RPMI7951 (cell line): ENCODE measurements at places on chromosomes 3 and 15. TPM values are rescaled to one million over a fixed set of nuclear protein-coding genes. Genes with fewer than 3 reads are reported as not detected.

The CD200 gene
- 0.49 and 3.4 TPM in 2 replicates for total RNA-seq

The XIRP1 gene
- total RNA-seq: 0.12 TPM in 1 of 2 replicates, not detected in the other

The TUSC7 gene
- not detected in 2 replicates for total RNA-seq

The PCLAF gene
- total RNA-seq: 185 and 229 TPM in 2 replicates

The CHRFAM7A gene
- total RNA-seq: not detected in 2 replicates

The CRABP1 gene
- total RNA-seq: 0.29 TPM in 1 of 2 replicates, not detected in the other

The RPL29 gene
- 1,313 and 1,434 TPM in 2 replicates for total RNA-seq

The GOLGA8S gene
- 0.48 and 0.78 TPM in 2 replicates for total RNA-seq

The ZKSCAN7 gene
- total RNA-seq: 3.6 and 5.8 TPM in 2 replicates

The CTXN2 gene
- not detected in 2 replicates for total RNA-seq

The ZNF619 gene
- total RNA-seq: 6.3 and 7.6 TPM in 2 replicates

The CLDN18 gene
- not detected in 2 replicates for total RNA-seq

The NME9 gene
- not detected in 2 replicates for total RNA-seq

The CHDH gene
- not detected in 2 replicates for total RNA-seq

The SKOR1 gene
- not detected in 2 replicates for total RNA-seq

The GOLGA8M gene
- not detected in 2 replicates for total RNA-seq

The LRRC58 gene
- total RNA-seq: 50.5 and 58.9 TPM in 2 replicates

The FGF12 gene
- 0.12 TPM in 1 of 2 replicates, not detected in the other for total RNA-seq

The PTPRG gene
- 43.0 and 44.9 TPM in 2 replicates for total RNA-seq

The CRELD1 gene
- total RNA-seq: 32.1 and 38.9 TPM in 2 replicates

The MNS1 gene
- 9.6 and 9.7 TPM in 2 replicates for total RNA-seq

The DUOXA1 gene
- total RNA-seq: not detected in 2 replicates

The PSMA4 gene
- total RNA-seq: 584 and 708 TPM in 2 replicates

The ECT2 gene
- total RNA-seq: 134 and 152 TPM in 2 replicates

The FBXO40 gene
- total RNA-seq: under 0.01 TPM in 2 replicates

The ITIH1 gene
- total RNA-seq: not detected in 2 replicates

The RARB gene
- total RNA-seq: 37.4 and 48.5 TPM in 2 replicates

The RETNLB gene
- total RNA-seq: not detected in 2 replicates

The FOXL2 gene
- under 0.01 and 0.36 TPM in 2 replicates for total RNA-seq

The DAZL gene
- not detected in 2 replicates for total RNA-seq

The VPS33B gene
- total RNA-seq: 9.6 and 12.3 TPM in 2 replicates

The ZCWPW2 gene
- 0.20 and 0.36 TPM in 2 replicates for total RNA-seq

The NLGN1 gene
- total RNA-seq: 0.39 and 0.48 TPM in 2 replicates

The LSAMP gene
- total RNA-seq: 0.12 and 0.59 TPM in 2 replicates

The SLC28A2 gene
- total RNA-seq: not detected in 2 replicates

The ZNF660 gene
- total RNA-seq: 1.1 and 1.2 TPM in 2 replicates

The BNC1 gene
- 6.6 and 8.8 TPM in 2 replicates for total RNA-seq

The SCAMP5 gene
- total RNA-seq: 4.0 and 4.4 TPM in 2 replicates

The CHL1 gene
- total RNA-seq: 0.10 and 0.12 TPM in 2 replicates

The OXTR gene
- 6.4 and 7.2 TPM in 2 replicates for total RNA-seq

The ALDH1A2 gene
- 0.78 TPM in 1 of 2 replicates, not detected in the other for total RNA-seq

The RNF168 gene
- total RNA-seq: 19.9 and 20.1 TPM in 2 replicates

The PLAAT1 gene
- total RNA-seq: not detected in 2 replicates

The THRB gene
- total RNA-seq: 0.24 and 0.98 TPM in 2 replicates

The ACTC1 gene
- total RNA-seq: not detected in 2 replicates

The LDHAL6B gene
- 0.10 TPM in 1 of 2 replicates, not detected in the other for total RNA-seq

The RPL35A gene
- total RNA-seq: 910 and 934 TPM in 2 replicates

The TJP1 gene
- 28.1 and 31.6 TPM in 2 replicates for total RNA-seq

The ARGFX gene
- total RNA-seq: not detected in 2 replicates

The GAP43 gene
- total RNA-seq: 0.12 and 0.29 TPM in 2 replicates

The SNAP23 gene
- 101 and 108 TPM in 2 replicates for total RNA-seq

The VEPH1 gene
- 85.5 and 91.9 TPM in 2 replicates for total RNA-seq

The C15orf39 gene
- 8.1 and 10.0 TPM in 2 replicates for total RNA-seq

The SPTSSB gene
- not detected in 2 replicates for total RNA-seq

The DNAH12 gene
- total RNA-seq: 0.49 and 1.6 TPM in 2 replicates

The FES gene
- 3.5 and 4.7 TPM in 2 replicates for total RNA-seq

The ISLR2 gene
- 0.72 and 1.8 TPM in 2 replicates for total RNA-seq
